ENCODE measurements at places on chromosomes 7 and 10.

GRCh38 chr7:31126976-31127375 is 74.9 kb downstream of the ADCYAP1R1 start:
- no peak for DNase-seq

- DNase-seq = no peak
Measured at GRCh38 chr10:28300027-28300426, 2.8 kb downstream of the MPP7 start.

DNA sequence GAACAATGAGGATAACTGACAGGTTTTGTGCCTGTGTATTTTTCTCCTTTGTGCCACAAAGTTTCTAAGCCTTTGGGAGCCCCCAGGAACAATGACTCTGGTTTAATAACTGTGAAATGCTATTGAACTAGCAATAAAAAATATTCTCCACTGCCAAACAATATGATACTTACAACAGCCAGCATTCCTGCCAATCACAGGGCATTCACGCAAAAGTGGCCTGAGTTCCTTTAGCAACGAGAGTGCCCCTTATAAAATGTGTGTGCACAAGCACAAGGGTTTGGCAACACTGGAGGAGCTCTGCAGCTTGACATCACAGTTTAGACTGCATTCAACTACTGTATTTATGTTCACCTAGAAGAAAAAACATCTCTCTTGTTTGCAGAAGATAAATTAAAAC is 412.9 kb upstream of the NFE2L3 start:
- DNase-seq = no peak

- no peak for DNase-seq
Measured at GRCh38 chr7:98168904-98169621, 42.2 kb upstream of the BHLHA15 start.

DNA sequence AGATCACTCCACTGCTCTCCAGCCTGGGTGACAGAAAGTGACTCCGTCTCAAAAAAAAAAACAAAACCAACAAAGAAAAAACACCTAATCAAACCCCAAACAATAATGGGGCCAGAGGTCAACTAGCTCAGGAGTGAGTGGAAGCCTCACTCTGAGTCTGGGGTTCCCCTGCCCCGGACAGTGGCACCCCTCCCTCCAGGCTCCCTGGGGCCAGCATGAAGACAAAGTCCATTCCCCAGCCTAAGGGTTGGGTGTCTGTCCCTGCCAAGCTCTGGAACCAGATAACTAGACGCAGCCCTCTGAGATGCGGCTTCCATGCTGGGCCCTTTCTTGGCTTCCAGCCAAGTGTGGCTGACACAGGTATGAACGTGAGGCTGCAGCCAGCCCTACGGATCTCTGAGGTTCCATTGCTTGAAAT is 1.7 kb upstream of the FUOM start:
- DNase-seq = no peak

GRCh38 chr10:126892226-126893175 is 12.7 kb upstream of the DOCK1 start:
- no peak for DNase-seq

DNA sequence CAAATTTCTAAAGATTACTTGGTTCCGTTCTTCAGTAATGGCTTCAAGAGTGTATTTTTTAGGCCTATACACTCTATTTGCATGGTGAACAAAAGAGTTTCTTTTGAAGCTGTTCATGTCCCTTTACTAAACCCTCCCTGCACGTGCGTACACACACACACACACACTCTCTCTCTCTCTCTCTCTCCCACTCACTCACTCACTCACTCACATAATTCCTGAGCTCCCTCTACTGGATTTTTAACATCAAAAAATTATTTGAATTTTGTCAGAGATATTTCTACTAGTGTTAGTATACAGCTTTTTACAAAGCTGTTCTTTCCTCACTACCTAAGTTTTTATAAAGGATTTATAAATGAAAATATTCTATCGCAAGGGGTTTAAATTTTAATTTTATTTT is 85.9 kb downstream of the UBE3C start:
- DNase-seq = no peak

GRCh38 chr7:157493776-157494175 is 157.0 kb downstream of the DNAJB6 start:
- no peak for DNase-seq
